ENCODE measurements at places on chromosomes 2 and 18.

DNA sequence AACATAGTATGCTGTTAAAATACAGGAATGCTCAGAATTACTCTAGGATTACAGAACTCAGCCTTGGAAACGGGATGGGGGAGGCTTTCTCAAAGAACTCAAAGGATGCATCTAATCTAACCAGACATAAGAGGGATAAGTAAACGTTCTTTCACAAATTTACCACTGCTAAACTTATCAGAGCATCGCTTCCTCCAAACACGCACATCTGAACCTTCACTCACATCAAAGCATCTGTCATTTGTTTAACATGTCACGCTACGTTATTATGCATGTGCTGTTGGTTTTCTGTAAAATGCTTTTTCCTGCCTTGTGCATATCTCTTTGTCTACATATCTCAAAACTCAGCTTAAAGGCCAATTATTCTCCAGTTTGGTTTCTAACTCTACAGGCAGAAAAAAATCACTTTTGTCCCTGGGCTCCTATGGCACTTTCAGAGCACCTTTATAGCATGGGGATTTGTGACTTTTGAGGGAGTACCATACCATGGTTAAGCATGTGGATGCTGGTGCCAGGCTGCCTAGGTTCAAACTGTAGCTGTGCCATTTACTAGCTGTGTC is 106.7 kb upstream of the FSHR start:
- no peak for DNase-seq

GRCh38 chr2:39570614-39571013 is 95.1 kb upstream of the TMEM178A start:
- DNase-seq = no peak

GRCh38 chr2:174342686-174343342 is 8.1 kb downstream of the SP9 start:
- peak; percentile 25 for DNase-seq

- DNase-seq = no peak
Measured at GRCh38 chr2:146417942-146418341, 1426.9 kb upstream of the ACVR2A start.

DNA sequence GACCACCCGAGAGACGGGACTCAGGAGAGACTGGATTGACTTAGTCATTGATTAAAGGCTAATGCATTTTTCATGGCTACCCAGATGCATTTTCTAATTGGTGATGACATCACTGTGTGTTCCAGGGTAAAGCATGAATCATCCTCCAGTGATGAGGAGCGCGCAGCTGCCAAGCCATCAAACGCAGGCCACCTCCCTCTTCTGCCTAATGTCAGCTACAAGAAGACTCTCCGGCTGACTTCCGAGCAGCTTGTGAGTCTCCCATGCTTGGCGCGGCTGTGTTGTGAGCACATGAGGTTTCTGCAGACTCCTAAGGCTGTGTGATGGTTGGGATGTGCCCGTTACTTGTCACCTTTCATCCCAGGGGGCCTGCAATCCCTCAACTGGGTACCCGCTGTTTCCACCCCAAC is 56.4 kb downstream of the LPIN1 start:
- no peak for DNase-seq

- DNase-seq = no peak
Measured at GRCh38 chr2:151761193-151761592, 26.9 kb upstream of the NEB start.

DNA sequence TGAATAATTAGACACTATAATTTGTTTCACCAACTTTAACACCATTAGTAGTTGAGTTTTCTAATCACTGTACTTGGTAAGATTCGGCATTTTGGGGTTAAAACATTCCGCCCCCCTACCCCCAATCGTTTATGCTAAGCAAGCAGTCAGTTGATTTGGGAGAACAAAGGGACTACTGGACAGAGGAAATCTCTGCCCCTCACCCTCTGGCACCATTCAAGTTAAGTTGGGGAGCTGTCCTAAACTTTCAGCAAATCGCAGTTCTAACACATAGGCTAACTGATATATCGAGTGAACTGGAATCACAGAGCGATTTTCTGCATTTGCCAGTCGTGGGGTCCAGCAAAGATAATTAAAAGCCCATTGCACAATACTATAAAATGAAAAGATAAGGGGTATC is 5.6 kb downstream of the KLF7 start:
- no peak for DNase-seq

DNA sequence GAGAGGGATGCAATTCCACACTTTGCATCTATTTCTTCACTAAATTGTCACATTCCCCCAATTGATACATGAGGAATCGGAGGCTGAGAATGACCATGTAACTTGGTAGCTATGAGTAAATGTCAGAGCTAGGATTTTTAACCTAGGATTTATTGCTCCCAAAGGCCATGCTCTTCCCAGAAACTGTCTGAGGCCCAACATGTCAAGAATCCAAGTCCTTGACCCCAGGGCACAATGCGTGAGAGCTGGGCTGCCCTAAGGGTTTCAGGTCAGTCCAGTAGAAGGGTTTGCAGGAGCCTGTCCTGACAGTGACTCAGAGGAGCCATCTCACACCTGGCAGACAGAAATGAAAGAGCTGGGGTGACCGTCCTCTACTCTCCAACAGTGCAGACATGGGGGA is 30.3 kb downstream of the LRRC30 start:
- no peak for DNase-seq

GRCh38 chr2:179692610-179693009 is 168.8 kb downstream of the ZNF385B start:
- no peak for DNase-seq
